B cell (primary cell): ENCODE measurements at places on chromosomes 3 and 15.

DNA sequence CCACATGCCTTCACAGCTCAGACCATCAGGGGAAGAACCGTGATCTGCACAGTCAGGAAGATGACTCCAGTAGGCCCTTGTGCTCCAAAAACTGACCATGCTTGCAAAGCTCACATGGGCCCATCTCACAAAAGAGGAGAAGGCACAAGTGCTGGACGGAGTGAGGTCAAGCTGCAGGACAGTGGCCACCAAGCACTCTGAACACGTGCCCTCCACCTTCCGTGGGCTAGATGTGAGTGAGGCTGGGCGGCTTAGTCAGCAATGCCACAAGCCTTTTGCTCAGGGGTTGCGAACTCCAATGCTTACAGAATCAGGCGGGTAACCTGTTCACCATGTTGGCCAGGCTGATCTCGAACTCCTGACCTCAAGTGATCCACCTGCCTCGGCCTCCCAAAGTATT, 70.9 kb downstream of the SCN5A start:
- DNase-seq, result no peak

DNA sequence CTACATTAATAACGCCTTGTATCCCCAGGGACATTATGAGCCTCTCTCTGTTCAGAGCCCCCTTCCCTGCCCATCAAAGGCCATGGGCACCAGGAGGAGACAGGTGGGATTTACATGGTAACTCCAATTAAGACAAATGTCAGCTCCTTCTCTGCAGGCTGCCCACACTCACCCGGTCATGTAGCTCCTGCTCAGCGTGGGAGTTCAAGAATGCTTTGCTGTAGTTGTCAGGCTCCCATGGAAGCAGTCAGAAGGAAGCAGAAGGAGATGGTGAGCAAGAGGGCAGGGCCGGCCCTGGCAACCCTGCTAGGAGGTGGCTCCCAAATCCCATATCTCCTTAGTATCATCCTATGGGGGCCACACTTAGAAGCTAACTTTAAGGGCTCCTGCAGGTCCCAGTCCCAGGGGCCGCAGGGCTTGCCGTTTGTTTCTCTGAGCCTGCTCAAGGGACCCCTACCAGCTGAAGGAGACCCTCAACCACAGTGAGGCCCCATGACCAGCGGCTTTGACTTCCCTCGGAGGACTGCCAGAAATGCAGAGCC, 218.4 kb upstream of the TLE3 start:
- DNase-seq, result no peak

GRCh38 chr3:194082743-194083636, 53.0 kb upstream of the HES1 start:
- no peak for DNase-seq

- no peak for DNase-seq
Observed at GRCh38 chr3:45545476-45545875, 49.1 kb upstream of the LIMD1 start.

GRCh38 chr15:100261302-100262240, 80.2 kb downstream of the ADAMTS17 start:
- no peak for DNase-seq

DNA sequence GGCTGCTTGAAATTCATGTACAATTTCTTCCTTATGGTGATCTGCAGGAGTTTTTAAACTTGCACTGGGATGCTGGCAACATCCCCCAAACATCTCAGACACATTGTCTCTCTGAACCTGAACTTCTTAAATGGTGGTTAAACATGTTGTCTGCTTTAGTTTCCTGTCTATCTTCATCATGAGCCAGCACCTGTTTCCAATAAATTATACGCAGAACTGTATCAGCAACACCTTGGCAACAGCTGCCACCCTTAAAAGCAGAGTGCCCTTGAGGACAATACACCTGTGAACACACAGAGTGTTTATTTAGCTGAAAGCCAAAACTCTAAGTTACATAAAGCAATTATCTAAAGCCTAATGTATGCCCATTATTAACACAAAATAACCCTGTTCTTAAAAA, 242.9 kb downstream of the WNT5A start:
- DNase-seq, result no peak

GRCh38 chr3:115615001-115615814, 8.1 kb upstream of the GAP43 start:
- no peak for DNase-seq

- no peak for DNase-seq
Observed at GRCh38 chr3:84965141-84965540, 6.4 kb downstream of the CADM2 start.

- DNase-seq, result no peak
Observed at GRCh38 chr3:171321559-171322360, 138.4 kb downstream of the TNIK start.

- DNase-seq, result peak; percentile 27
Observed at GRCh38 chr3:115512565-115513415, 110.5 kb upstream of the GAP43 start.
